ENCODE measurements at places on chromosomes 3 and 15. TPM values are rescaled to one million over a fixed set of nuclear protein-coding genes. Genes with fewer than 3 reads are reported as not detected.

Gene RAB43
- total RNA-seq: 95.2 TPM

Gene NTRK3
- not detected for total RNA-seq

Gene SEMA5B
- total RNA-seq: under 0.01 TPM

Gene DLL4
- 76.5 TPM for total RNA-seq

Gene FAM81A
- under 0.01 TPM for total RNA-seq

Gene WDR76
- total RNA-seq: 10.5 TPM

Gene TM4SF18
- 366 TPM for total RNA-seq

Gene HTR3E
- not detected for total RNA-seq

Gene LRTM1
- total RNA-seq: not detected

Gene CLDN11
- total RNA-seq: 77.5 TPM

Gene TXNRD3
- 8.6 TPM for total RNA-seq

GRCh38 chr3:101567528-101568317, 6.1 kb downstream of the TRMT10C start:
- no peak for DNase-seq

DNA sequence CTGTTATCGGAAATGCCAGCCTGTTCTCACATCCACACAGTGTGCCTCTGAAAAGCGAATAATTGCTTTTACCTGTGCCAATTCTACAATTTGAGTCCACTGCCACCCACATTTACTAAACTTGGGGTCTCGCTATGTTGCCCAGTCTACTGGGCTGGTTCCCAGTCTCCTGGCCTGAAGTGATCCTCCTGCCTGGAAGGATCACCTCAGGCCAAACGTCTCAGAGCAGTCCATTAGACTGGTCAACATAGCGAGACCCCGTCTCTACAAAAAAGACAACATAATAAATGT, 827 bp upstream of the INO80 start:
- no peak for DNase-seq

GRCh38 chr3:141170678-141171295, 60.8 kb upstream of the PXYLP1 start:
- no peak for DNase-seq

GRCh38 chr3:183212565-183212964, 40.5 kb upstream of the B3GNT5 start:
- peak; percentile 90 for DNase-seq

GRCh38 chr3:5735896-5736295, 548.4 kb downstream of the EDEM1 start:
- no peak for DNase-seq

- no peak for DNase-seq
Measured at GRCh38 chr3:187629711-187630110, 40.5 kb downstream of the SST start.

GRCh38 chr3:13709706-13710105, 160.8 kb downstream of the FBLN2 start:
- no peak for DNase-seq

DNA sequence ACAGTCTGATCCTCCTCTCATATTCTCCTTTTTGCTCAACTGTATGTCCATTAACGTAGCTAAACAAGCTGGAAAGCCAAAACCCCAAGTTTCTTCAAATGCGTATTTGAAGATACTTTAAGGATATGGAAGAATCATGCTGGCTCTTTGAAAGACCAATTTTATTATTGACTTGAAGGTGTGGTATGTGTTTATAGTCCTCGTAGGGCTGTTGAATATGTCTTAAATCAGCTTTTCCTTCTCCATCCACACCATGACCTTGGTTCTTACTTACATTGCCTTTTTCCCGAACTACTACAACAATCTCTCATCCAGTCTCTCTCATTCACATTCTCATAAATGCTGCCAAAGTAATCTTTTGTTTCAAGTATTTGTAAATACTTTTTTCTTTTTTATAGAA, 19.7 kb upstream of the THUMPD3 start:
- no peak for DNase-seq

DNA sequence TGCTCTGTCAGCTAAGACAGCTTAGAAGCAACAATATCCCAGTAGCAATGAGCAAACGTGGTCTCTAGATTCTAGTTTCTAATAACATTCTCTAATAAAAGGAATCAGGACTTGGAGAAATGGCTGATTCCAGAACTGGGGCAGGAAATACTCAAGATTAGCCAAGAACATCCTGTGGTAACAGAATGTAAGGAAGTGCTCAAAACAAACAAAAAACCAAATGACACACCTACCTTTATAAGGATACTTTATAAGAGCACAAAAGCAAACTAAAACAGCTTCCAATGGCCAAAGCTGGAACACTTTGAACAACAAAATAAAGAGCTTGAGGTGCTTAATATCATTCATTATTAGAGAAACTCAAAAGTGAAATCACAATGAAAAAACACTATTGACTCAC, 33.1 kb upstream of the EIF5A2 start:
- peak; percentile 38 for DNase-seq

DNA sequence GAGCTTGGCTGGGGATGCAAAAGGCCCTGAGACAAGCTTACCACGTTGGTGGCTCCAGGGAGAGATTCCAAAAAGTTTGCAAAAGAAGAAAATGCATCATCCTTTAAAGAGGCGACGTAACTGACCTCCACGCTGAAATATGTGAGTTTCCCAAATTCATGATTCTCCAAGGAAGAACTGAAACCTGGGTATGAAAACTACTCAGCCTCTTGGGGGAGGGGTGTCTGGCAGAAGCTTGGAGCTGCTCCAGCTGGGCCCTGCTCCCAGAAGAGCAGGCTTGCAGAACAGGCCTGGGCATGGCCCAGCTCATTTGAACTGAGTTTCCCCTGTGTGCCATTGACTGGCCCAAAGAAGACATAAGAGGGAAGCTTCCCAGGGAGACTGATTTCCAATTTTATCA, 20.5 kb downstream of the CPN2 start:
- no peak for DNase-seq

DNA sequence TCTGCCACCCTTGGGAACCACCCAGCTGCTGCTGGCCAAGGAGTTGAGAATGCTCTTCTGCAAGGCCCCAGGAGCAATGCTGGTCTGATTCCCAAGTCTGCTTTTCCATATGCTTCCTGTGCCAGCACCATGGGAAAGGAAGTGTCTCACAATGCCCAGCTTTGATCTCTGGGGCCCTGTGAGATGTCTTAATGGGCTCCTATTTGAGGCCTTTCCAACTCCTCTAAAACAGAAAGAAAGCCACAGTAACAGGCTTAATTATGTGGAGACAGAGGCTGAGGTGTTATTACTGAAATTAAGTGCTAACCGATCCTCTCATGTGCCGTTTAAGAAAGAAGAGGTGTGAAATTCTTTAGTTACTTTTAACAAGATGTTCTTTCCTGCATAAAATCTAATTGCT, 4.5 kb downstream of the EOGT start:
- DNase-seq: peak; percentile 90

- no peak for DNase-seq
Measured at GRCh38 chr15:59722037-59722436, 32.9 kb upstream of the BNIP2 start.

GRCh38 chr3:102979191-102979590, 544.4 kb downstream of the ZPLD1 start:
- DNase-seq: no peak

DNA sequence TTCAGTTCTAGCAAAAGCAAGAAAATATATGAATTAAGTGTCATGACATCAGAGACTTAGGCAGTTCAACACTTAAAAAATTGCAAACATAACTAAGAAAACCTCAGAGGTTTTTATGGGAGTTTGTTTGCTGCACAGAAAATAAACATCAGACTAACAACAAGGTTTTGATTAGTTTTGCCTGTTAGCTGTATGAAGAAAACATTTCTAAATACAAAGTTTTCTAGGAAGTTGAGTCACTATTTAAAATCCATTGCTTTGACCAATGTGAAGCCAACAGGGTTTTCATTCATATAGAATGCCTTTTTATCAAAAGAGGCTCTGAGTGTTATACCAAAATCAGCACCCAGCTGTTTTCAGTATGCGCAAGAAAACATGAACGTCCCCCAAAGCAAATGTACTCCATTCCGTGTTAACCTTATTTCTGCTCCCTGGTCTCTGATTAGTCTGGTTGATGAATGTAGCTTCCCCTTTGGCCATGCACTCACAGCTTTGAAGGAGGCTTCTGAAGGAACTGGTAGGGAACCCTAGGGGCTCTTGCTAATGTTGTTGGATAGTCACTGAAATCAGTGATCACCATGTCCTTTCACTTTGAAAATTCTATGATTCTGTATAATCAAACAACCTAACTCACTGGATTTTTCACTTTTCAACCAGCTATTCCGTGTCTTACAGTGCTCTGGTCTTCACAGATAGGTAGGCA, 89.6 kb upstream of the TSEN2 start:
- DNase-seq: no peak

DNA sequence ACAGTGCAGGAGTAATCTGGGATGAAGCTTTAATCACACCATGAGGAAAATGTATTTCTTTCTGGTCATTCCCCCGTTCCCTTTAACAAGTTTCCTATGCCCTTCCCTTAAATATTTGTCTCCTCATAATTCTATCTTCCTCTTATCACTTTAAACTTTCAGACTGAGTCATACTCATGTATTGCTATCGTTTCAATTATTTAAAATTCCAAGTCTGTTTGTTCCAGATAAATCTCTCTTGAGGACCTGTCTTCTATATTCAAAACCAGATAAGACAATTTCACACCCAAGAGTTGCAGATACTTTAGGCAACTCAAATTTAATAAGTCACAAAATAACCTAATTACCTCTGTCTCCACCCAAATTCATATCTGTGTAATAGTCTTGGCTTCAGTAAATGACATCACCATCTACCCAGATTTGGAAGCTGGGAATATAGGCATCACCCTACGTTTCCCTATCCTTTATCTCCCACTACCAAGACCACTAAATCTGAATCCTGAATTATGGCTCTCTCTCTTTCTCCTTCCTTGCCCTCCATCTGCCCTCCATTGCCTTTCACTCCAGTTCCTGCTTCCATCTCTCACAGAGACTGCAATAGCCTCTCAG, 220.1 kb downstream of the PYDC2 start:
- no peak for DNase-seq

DNA sequence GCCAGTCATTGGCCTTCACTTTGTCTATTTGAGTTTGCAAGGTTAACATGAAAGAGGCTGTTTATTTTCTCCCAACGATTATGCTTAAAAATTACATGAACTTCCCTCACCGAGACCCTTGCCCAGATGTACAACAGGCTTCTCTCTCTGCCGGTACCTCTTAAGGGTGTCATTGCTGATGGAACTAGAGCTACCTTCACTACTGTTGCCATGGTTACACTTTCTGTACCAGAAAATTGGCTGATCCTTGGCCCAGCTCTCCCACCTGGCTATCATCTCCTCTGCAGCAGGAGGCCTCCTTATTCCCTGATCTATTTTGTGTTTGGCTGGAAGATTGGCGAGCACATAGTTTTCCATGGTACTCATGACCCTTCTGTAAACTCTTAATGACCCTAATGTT, 24.0 kb upstream of the LIPC start:
- no peak for DNase-seq

DNA sequence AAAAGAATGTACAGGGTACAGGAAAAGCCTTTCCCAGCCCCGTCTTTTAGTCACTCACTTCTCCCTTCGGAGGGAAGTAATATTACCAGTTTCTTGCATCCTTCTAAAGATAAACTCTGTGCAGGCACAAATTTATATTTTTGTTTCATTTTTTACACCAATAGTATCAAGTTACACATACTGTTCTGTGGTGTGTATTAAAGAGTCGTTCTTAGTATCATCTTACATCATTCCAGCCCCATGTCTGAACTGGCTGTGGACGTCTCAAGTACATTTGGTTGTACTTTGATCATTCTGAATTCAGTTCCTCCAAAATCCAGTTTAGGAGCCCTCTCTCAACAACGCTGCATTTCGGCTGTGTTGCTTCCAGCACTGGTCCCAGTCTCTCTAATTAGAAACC, 68.7 kb downstream of the LMLN start:
- DNase-seq: no peak

DNA sequence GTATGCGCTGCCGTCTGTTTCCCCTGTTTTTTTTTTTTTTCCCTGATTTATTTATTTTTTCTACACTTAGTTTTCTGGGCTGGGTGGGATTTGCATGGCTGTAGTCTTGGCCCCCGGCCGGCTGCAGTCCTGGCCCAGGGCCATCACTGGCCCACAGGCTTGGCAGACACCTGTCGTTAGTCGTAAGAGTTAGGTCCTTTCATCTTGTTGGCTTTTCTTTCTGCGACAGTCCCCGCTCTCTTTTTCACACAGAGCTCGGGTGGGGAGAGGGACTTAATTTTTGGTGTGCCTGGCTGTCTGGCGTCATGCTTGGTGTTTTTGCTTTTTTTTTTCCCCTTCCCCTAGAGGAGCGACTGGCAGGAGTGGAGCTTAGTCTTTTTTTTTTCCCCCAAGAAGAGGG, 183.4 kb downstream of the KLF13 start:
- DNase-seq: peak; percentile 62

DNA sequence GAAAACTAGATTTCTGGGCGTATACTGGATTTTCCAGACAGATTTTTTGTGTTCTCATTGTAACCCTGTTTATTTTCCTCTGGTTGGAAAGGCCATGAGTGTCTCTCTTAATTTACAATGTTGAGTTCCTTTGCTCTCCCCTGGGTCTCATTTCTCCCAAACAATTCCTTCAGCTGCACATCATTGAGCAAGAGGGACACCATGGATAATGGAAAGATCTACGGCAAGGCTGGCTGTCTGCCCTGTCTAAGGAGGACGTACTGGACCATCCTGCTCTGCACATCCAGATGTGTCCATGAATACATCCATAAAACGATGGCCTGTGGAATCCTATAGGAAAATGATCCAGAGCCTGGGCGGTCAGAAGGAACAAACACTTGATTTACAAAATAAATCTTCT, 258.1 kb upstream of the MCTP2 start:
- no peak for DNase-seq

DNA sequence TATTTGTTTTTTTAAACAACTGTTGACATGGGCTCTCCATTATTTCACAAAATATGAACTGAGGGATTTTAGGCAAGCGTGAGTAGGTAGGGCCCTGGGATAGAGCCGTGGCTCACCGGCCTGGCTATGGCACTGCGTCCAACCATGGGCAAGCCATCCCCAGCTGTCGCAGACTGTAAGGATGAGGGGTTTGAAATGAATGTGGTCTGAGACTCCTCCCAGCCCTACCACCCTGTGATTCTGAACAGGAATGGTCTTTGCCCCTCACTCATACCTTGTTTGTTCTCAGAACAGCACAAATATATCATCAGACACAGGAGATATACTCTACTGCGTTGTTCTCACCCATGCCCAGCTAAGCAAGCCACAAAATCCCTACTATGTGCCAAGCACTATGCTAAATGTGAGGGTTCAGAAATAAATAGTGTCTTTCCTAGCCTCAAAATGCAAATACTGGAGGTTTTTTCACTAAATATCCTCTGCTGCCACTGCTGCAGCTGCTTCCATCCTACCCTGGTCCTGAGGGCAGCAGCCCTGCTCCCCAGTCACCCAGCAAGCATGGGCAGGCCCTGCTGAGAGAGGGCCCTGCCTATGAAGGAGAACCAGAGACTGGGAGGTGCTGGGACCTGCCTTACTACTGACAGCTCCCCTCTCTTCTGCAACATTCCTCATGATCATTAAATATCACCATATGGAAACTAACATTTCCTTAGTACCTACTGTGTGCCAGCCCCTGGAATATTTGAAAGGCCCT, 102.8 kb downstream of the XXYLT1 start:
- DNase-seq: no peak

DNA sequence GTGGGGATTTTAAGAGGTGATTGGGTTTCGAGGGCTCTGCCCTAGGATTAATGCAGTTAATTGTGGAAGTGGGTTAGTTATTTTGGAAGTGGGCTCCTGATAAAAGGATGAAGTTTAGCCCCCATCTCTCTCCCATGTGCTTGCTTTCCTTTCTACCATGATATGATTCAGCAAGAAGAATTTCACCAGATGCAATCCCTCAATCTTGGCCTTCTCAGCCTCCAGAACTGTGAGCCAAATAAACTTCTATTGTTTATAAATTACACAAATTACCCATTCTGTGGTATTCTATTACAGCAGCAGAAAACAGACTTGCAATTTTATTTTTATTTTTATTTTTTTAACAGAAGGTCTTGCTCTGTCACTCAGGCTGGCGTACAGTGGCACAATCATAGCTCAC, 27.3 kb upstream of the UBE2E1 start:
- DNase-seq: no peak

Data from dermis microvascular lymphatic vessel endothelial cell (primary cell).